ENCODE measurements at places on chromosomes 1 and 21.
A peak's percentile ranks its signal among the peaks of the same experiment; 100 is the strongest.

- DNase-seq, result no peak
These were observed 299.1 kb upstream of the ADAMTS5 start for GRCh38 chr21:27265949-27266348.

DNA sequence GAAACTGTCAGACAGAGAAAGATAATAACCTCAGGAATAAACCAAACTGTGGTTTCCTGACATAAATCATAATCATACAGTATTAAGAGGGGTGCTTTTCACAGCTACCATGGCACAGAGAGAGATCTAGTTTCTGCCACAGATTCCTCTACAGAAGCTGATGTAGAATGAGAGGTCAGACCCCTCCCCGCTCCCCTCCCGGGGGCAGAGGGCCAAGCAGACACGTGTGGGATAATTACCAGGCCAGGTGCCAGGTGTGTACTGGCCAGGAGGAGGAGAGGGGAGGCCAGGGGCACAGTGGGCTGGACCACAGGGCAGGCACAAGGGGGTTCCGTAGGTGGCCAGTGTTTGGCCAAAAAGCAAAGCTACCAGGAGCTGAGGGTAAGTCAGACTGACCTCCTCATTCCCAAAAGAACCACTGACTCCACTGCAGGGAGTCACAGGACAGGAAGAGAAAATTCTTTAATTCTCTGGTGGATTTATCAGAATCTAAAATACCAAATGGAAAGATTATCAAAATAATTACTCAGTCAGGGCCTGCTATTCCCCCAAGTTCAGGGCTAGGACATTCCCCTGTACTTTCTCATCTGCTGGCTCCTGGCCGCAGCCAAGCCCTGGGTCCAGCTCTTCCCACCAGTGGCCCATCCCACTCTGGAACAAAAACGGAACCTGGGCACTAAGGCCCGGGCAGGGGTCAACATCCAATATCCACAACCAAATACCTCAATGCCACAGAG is 30.0 kb downstream of the C2CD2 start:
- DNase-seq, result no peak

- DNase-seq, result no peak
These were observed 32.4 kb downstream of the KANK4 start for GRCh38 chr1:62286786-62287224.

DNA sequence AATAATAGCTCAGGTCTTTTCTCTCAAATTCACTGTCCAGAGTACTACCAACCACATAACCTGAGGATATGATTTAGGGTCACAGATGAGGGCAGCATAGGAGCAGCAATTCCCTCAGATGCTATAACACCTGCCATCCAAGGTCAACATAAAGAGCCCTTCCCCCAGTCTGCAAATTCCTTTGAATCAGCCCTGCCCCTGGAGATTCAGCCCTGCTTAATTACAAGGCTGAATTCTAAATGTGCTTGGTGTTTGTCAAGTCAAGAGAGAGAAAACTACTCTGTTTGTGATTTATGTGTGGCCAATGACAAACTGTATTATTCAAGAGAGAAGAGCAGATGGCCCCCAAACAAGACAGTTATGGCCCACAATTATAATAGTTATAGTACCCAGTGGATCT is 195.7 kb upstream of the ADGRL2 start:
- DNase-seq, result no peak

DNA sequence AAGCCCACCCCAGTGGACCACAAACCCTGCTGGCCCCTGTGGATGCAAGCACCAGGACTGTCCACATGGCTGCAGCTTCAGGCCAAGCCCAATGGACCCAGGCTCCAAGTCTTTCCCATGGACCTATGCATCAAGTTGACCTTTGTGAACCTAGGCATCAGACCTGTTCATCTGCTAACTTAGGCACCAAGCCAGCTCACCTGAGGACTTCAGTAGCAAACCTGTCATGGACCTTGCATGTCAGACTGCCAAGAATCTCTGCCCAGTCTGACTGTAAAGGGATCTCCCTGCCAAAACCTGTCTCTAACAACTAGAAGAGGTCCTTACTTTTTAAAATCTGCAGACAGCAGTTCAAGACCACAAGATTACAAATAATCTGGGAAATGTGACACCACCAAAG is 37.8 kb downstream of the FMO3 start:
- DNase-seq, result no peak

GRCh38 chr1:94713472-94714141 is 106.5 kb upstream of the SLC44A3 start:
- peak; percentile 84 for DNase-seq

GRCh38 chr1:54371038-54371941 is 34.9 kb downstream of the SSBP3 start:
- DNase-seq, result no peak

- DNase-seq, result no peak
These were observed 94.4 kb upstream of the GREM2 start for GRCh38 chr1:240706150-240706935.

- no peak for DNase-seq
These were observed 47.0 kb downstream of the AGPAT3 start for GRCh38 chr21:43911935-43912487.

DNA sequence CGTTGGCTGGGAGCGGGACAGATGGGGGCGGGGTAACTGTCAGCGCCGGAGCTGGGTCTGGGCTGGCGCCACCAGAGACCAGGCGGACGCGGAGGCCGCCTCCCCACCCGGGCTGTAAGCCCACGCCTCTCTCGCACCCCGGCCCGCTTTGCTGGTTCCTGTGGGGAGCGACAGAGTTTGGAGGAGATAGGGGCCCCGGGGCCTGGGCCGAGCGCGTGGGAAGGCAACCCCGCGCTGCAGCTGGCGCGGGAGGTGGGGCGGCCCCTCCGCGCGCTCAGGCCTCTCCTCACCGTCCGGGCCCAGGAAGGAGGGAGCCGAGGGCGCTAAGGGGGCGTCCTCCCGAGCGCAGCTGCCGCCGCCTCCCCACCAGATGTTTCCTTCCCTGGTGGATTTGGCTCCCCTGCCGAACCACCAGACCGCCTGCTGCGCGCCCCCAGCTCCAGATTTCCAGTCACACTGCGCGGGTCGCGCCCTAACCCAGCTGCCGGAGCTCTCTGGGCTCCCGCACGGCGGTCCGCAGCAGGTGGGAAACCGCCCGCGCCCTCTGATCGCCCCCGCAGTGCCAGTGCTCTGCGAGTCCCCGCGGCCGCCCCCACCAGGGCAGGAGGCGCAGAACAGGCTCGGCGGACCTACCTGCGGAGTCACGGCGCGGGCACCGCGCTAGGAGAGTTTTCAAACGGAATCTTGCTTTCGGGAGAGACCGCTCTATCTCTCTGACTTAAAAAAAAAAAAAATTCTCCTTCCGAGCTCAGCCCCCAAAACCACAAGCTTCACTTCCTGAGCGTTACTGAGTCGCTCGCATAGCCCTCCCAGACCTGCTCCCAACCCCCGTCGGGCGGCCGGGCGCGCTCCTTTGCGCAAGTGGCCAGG is 1.1 kb downstream of the GFI1 start:
- peak; percentile 82 for DNase-seq

- DNase-seq, result no peak
These were observed 133.1 kb downstream of the SETD4 start for GRCh38 chr21:35927262-35927661.

DNA sequence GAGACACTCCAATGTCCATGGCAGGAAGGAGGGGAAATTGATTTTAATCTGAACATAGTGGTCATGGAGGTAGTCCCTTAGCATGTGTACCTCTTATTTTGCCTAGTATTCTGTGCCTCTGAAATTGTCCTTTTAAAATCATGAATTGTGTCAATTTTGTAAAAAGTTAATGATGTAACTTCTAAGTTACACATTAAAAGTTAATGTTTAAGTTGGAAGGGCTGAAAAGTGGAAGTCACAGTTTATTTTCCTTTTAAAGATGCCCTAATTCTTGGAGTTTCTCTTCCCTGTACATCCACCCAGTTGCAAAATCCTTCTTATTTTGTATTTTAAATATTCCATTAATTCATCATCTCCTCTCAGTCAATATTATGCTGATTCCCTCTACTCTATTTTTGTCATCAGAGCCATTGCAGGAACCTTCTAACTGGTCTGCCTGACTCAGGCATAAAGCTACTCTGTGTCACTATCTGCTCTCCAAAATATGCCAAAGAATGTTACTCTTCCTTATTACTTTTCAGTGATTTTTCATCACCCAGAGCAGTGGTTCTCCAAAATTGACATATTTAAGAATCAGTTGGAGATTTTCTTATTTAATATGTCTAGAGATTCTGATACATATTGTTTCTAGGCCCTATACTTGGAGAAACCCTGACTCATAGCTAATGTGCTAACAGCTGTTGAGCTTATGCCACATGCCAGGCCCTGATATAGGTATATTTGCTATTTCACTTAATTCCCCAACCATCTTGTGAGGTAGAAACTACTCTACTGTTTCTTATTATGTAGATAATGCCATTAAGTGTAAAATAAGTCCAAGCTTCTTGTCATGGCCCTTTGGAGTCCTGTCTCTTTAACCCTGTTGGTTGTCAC is 5.1 kb downstream of the HOOK1 start:
- no peak for DNase-seq

GRCh38 chr1:119958223-119958622 is 61.9 kb upstream of the ADAM30 start:
- DNase-seq, result no peak

DNA sequence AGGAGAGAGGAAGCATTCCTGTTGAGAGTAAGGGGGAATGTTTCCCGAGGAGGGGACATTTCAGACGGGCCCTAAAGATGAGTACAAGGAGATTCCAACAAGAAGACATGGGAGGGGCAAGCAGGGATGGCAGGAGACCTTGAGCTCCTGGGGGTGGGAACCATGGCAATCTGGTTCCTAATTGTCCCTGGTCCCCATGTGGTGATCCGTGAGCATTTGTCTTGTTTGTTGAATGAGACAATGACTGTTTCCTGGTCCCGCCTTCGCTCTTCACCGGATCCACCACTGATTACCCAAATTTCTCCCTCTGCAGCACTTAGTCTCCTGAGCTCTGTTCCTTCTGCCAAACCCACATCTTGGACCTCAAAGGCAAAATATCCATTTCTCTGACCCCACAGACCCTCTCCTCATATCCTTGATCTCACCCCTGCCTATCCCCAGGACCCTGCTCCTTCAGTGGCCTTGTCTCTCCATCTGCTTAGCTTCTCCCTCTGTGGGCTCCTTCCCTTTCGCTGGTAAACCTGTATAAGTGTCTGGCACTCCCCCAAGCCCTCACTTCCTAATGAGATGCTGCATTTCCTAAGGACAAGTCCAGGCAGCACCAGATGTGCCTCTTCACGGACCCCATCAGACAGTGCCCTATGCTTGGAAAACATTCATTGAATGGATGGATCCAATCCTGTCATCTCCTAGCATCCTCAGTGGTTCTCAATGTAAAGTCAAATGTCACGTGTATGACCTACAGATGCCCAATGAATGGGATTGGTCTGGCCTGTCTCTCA is 8.3 kb upstream of the CSF1 start:
- DNase-seq, result no peak

- DNase-seq, result no peak
These were observed 120.4 kb downstream of the WDR3 start for GRCh38 chr1:118049981-118050380.

- no peak for DNase-seq
These were observed 55.2 kb downstream of the TOMM20 start for GRCh38 chr1:235073331-235073967.

- no peak for DNase-seq
These were observed 3.4 kb upstream of the BCL2L15 start for GRCh38 chr1:113890816-113891215.

DNA sequence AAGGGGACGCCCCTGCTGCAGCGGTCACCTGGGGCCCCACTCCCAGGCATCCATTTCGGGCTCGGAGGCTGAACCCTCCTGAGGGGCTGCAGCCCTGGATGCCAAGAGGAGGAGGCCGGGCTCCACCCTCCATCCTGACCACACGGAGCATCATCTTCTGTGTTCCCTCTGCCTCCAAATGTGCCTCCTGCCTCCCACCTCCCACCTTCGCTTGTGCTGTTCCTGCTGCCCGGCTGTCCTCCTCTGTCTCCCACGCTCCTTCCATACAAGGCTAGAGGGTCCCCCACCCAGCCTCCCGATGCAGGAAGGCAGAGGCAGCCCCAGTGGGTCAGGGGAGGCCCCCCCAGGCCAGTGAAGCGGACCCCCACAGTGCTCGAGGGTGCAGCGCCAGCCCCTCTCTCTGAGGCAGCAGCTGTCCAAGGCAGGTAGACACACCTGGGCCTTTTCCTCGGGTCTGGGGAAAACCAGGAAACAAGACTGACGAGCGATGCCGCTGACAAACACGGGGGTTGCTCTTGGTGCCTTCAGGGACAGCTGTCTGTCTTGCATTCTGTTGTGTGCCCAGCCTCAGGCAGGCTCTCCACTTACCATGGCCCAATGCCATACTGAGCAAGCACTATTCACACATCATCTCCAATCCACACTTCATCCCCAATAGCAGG is 16.8 kb upstream of the PLEKHG5 start:
- no peak for DNase-seq
